ENCODE measurements at places on chromosomes 2 and 18. TPM values are rescaled to one million over a fixed set of nuclear protein-coding genes. Genes with fewer than 3 reads are reported as not detected.

Gene METTL21A
- 31.7 TPM for polyA plus RNA-seq

Gene SUMO1
- polyA plus RNA-seq: 176 TPM

Gene SERPINB4
- not detected for polyA plus RNA-seq

Gene HTR2B
- 0.31 TPM for polyA plus RNA-seq

DNA sequence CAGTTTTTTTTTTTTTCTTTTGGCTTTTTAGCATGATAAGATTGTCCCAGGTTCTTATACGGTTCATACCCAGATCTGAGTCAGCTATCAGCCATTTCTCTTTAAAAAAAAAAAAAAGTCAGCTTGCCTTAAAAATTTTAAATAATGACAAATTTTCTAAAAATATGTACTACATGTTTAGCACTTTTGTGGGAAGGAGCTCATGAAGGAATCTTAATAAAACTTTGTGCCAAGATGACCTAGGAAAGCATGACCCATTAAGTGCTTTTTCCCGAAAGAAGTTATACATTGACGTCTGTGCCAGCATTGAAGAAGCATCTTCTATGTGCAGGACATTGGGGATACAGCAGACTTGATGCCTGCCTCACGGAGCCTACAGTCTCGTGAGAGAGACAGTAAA is 4.5 kb upstream of the RBMS1 start:
- DNase-seq: no peak

DNA sequence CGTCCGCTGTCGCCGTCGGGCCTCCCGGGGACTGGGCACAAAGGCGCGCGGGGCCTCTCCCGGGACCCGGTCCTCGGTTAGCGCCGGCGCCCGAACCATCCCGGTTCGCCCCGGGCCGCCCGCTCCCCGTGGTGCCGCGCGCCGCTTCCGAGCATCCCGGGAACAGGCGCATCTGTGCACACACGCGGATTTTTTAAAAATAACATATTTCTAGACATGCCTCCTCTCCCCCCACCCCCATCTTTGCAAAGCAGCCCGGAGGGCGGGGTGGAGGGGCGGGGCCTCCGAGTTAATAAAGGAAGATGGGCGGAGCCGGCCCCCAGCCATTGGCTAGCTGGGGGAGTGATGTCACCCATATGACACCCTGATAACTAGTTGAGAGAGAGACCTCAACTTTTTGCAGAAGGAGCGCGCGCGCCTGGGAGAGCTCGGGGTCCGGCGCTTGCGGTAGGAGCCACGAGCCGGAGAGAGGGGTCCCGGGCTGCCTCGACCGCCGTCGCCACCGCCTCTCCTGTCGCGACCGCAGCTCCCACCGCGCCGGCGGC is at the start of gene SOX11:
SOX11 (plus strand) TSS at position 400 of the 545 bp plus-strand sequence. CDS start 338 bp downstream, outside the sequence.
- DNase-seq: peak; percentile 97

- DNase-seq: no peak
Measured at GRCh38 chr2:174486563-174487107, at the start of gene GPR155. Gene GPR155 (minus strand): TSS chr2:174487029. CDS start chr2:174481956, 5,073 bp downstream.

GRCh38 chr2:28445448-28446258 is 50.2 kb upstream of the PLB1 start:
- no peak for DNase-seq

- DNase-seq: no peak
Measured at GRCh38 chr18:48678237-48679115, 139.6 kb downstream of the CTIF start.

- DNase-seq: no peak
Measured at GRCh38 chr2:58645017-58645416, 403.9 kb upstream of the FANCL start.

DNA sequence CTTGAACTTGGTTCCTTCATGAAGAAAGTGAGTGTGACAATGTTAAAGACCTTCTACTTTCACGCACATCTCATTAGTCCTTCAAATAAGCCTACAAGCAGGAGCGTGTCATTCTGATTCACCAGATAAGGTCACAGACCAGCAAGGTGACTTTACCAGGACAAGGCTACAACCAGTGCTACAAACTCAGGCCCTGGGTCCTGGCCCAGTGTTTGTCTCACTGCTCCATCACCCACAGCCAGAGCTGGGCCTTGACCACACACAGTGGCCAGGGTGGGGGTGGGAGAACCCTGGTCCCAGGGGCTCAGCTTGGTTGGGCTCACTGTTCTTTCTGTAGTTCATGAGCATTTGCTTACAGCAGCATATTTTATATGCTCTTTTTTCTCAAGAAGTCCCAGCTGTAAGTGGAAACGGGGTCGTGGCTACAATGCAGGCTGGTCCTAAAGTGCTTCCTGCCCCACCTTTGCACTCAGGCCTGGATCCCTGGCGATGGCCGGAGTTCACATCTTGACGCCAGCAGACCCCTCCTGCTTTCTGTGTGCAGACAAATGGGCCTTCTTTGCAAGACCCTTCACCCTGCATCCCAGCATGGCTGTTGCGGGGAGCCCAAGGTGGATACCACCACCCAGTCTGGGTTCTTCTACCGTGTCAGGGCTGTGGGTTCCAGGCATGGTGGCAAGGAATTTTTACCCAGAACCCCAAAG is 153.6 kb upstream of the EPAS1 start:
- DNase-seq: no peak

Data from right lung (tissue), 10 donors.